ENCODE measurements at places on chromosomes 4 and X. TPM values are rescaled to one million over a fixed set of nuclear protein-coding genes. Genes with fewer than 3 reads are reported as not detected.
A peak's percentile ranks its signal among the peaks of the same experiment; 100 is the strongest.

- no peak for DNase-seq
Observed at GRCh38 chr4:70715097-70715496, 6.7 kb upstream of the RUFY3 start.

- DNase-seq, result no peak
Observed at GRCh38 chrX:150506486-150506885, 61.9 kb upstream of the MTM1 start.

DNA sequence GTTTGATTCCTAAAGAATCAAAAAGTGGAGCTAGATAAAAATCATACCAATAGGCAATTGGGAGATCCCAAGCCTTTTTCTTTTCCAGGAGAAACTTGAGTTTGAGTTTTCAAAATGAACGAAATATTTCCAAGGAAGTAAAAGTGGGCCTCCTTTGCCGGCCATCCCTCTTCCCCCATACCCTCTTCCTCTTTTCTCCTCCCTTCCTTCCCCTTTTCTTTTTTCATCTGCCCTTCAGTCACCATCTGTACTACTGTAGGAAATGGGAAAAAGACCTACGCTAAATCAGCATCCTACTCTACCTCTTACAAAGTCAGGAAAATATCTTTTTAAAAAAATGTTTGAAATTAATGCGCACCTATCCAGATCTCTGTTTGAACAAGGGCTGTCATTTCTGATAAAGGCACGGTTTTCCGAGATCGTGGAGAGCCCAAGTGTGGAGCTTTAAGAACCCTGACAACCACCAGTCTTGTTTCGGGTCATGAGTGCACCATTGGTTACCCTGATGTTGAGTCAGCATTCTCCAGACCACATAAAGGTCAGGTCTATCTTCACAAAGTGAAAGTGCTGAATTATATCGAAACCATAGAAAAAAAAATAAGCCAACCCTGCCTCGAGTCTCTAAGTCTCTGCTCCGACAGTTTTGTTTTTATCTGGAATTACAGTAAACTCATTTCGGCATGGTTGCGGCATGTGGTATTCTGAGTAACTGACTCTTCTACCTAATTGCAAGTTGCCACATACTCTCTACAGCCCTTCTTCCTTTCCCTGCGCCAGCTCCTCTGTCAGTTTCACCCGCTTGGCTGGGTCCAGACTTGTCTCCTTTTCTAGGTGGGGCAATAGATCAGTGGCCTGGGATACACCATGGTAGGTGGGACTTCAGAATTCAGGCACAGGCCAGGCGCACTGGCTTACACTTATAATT, 140.2 kb upstream of the KLF3 start:
- no peak for DNase-seq

DNA sequence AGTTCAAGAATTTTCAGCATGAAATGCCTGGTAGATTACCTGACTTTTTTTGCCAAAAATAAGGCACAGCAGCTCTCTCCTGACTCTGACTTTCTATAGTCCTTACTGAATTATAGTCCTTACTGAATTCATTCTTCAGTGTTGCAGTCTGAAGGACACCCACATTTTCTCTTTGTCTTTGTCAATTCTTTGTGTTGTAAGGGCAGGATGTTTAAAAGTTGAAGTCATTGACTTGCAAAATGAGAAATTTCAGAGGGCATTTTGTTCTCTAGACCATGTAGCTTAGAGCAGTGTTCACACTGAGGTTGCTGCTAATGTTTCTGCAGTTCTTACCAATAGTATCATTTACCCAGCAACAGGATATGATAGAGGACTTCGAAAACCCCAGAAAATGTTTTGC, 168.0 kb downstream of the SOWAHB start:
- no peak for DNase-seq

DNA sequence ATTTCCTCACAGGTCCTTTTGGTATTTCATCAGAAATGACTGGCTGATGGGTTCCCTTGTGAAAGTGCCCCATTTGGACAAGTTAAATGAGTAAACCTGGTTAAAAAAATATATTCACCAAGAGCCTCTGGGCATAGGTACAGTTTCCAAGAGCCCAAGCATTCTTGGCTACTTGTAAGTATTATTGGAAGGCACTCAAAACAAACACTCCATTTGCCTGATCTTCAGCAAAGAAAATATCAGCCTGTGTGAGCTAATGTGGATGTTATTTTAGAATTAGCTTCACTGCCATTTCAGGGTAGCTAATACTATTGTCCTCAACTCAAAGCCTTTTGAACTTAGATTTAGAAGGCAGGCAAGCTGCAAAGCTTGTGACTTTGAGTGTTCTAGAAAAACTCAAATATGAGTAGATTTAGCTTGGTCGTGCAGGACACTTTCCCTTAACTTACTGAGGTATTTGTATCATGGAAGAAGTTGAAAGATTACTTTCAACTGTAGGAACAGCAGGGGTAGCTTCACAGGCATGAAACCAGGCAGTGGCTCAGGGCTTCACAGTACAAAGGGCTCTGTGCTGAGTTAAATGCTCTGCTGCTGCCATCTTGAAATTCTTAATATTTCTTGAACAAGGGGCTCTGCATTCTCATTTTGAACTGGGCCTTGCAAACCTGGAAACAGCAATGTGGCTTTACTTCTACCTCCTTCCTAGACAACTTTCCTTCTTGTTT, 177.2 kb downstream of the AMELX start:
- DNase-seq, result no peak

DNA sequence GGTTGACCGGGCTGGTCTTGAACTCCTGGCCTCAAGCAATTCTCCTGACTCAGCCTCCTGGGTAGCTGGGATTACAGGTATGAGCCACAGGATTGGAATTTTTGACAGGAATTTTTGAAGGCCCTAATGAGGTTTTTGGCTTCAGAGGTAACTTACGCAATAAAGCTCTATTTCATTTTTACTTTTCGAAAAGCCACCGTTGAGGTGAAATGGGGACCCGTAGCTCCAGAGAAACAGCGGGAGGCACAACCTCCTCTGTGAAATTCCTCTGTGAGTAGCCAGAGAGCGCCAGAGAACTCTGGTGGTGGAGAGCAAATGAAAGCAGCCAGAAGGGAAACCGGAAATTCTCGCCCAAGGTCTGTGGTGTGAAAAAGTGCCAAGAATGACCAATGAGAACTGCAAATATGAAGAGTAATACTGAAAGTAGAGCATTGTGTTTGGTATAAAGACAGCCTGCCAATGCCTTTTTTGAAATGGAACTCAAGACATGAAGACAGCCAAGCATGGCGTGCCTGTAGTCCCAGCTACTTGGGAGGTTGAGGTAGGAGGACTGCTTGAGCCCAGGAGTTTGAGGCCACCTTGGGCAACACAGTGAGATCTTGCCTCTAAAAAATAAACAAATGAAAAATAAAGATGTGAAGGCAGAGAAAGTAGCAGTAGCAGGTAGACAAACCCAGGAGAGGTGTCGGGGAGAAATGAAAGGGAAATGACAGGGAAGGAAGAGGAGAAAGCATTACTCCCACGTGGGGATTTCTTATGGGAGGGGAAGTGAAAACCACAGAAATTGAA, 33.0 kb upstream of the TMEM131L start:
- peak; percentile 63 for DNase-seq

The RAI2 gene
- 45.7 TPM for total RNA-seq

- no peak for DNase-seq
Observed at GRCh38 chr4:182861346-182861745, 55.8 kb downstream of the DCTD start.

GRCh38 chr4:84498203-84498934, 723 bp downstream of the NKX6-1 start:
- DNase-seq, result no peak

The MAGIX gene
- 18.3 TPM for total RNA-seq

- DNase-seq, result no peak
Observed at GRCh38 chrX:154300816-154301215, 5.2 kb downstream of the TKTL1 start.

The SYP gene
- 1.9 TPM for total RNA-seq

- DNase-seq, result no peak
Observed at GRCh38 chr4:153023139-153023538, 87.0 kb downstream of the FHDC1 start.

The RBMXL3 gene
- total RNA-seq, result not detected

The SLC25A31 gene
- total RNA-seq, result not detected

The PCDH11X gene
- 0.06 TPM for total RNA-seq

- no peak for DNase-seq
Observed at GRCh38 chr4:73850261-73850970, 2.7 kb upstream of the PF4V1 start.

GRCh38 chrX:134548257-134549201, 88.6 kb downstream of the HPRT1 start:
- DNase-seq, result no peak

The MID2 gene
- total RNA-seq, result 20.9 TPM

The GAGE2A gene
- not detected for total RNA-seq

DNA sequence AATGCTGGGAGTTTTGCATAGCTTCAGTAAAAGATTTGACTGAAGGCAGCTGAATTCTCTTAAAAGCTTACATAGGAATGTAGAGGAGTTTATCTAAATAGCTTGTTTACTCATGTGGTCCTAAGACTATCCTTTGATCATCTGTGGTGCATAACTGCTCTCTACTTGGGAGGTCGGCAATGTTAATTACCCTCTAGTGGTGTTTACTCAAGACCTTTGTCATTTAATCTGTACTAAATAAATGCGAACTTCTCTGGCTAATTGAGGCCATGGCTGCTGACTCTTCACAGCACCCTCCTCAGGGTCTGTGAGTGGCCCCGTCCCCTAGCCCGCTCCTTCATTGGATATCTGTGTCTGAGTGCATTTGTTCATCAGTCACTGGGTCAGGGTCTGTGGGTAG, 13.8 kb upstream of the TMEM33 start:
- DNase-seq, result no peak

DNA sequence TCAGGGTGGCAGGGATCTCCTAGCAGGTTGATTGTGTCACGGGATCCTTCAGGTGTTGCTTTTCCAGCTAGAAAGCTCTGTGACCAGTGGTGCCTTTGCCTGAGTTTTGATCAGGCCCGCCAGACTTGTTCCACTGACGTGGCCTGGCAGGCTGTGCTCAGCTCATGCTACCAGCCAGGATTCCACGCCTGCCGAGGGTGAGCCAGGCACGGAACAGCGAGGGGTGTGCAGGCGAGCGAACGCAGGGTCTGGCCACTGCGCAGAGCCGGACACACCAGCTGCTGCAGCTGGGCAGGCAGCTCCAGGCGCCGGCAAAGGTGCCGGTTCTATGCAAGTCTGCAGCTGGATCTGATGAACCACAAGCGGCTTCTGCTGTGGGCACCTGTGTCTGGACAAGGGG, 17.1 kb upstream of the SAT1 start:
- DNase-seq, result no peak

The CYSLTR1 gene
- 3.5 TPM for total RNA-seq

The WDR1 gene
- 297 TPM for total RNA-seq

The IL1RAPL1 gene
- 0.29 TPM for total RNA-seq

DNA sequence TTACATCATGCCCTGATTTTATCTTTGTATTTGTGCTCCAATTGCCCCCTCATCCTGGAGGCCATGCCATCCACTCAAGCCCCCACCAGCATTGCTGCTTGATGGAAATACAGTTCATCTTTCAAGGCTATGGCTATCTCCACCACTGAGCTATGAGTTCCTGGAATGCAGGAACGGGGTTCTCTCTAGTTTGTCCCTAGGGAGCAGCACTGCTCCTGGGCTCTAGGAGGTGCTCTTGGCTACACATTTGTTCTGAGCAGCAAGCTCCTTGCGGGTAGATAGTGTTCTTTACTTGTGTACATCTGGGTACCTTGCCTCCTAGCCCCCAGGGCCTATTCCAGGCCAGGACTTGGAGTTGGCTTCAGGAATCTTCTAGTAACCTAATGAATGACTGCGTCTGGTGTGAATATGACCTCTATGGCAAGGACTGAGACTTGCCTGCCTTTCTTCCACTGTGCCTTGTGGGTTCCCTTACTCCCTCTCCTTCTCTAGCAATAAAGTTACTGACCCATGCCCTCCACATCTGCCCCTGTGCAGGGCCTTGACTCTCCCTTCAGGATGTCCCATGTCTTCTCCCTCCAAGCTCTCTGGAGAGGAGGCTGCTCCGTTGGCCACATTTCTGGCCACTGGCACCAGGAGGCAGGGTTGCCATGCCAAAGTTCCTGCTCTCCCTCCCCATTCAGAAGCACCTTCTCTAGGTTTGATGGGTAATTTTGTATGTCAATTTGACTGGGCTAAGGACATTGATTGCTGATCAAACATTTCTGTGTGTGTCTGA, 7.6 kb downstream of the CITED1 start:
- DNase-seq, result no peak

All from mucosa of gallbladder (tissue), 1 donor.